ENCODE measurements at places on chromosomes 5 and 9.

- DNase-seq: no peak
These were observed 114.5 kb downstream of the GNA14 start for GRCh38 chr9:77533671-77534070.

- no peak for DNase-seq
These were observed 106.8 kb upstream of the PTGER4 start for GRCh38 chr5:40572937-40573336.

- DNase-seq: no peak
These were observed 41.1 kb downstream of the ZNF883 start for GRCh38 chr9:112970939-112971338.

DNA sequence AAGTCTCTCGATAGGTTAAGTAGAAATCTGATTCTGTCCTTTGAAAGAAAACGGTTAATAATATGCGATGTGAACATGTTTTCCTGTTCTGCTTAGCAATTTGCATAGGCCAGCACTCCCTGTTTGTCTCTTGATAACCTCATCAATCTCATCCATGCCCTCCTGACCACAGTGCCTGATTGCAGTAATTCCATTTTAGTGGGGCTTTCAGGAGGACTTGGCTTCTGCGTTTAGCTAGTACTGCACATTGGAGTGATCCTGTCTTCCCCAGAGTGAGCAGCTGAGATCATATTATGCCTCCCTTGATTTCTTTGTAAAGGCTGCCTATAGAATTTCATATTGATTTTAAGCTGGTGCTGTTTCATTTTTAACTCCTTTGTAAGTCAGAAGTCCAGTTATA lies 335.9 kb upstream of the ISL1 start:
- DNase-seq: no peak

DNA sequence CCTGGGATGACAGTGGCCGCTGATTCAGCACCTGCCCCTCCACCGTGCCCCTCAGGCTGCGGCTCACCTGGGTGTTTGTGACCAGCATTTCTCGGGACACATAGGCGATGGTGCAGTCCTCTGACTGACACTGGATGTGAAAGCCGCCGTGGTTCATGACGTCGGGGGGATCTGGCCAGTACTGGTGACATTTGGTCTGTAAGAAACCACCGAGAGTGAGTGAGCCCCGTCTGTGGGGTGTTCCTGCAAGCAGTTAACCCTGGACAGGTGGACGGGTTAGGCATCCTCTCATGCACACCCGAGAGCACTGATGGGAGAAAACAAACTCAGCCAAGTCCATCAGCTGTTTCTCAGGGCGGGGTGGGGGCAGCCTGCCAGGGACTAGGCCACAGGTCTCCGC lies 62.5 kb upstream of the EPB41L4B start:
- DNase-seq: no peak

DNA sequence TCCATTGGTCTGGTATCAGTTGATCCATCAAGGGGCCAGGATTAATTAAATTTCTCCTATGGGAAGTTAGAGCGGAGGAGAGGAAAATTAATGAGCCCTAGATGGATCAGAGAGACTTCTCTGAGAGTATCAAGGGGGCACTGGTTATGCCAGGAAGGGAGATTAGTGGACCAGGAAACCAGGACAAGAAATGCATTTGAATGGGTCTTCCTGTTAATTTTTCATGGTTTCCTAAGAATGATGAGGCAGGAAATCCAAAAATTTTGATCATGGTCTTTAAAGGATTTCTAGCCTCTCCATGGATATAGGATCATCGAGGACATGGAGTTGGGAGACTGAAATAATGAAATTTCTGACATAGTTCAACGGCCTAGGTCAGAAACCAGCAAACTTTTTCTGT lies 30.8 kb downstream of the FOXI1 start:
- no peak for DNase-seq

- no peak for DNase-seq
These were observed 966.5 kb upstream of the DMAC1 start for GRCh38 chr9:8766096-8766495.

- no peak for DNase-seq
These were observed 458.5 kb downstream of the TLR4 start for GRCh38 chr9:118162716-118163115.

GRCh38 chr5:82551192-82551591 lies 273.0 kb upstream of the RPS23 start:
- DNase-seq: no peak

- DNase-seq: no peak
These were observed 212.2 kb downstream of the CHSY3 start for GRCh38 chr5:130116462-130116861.

DNA sequence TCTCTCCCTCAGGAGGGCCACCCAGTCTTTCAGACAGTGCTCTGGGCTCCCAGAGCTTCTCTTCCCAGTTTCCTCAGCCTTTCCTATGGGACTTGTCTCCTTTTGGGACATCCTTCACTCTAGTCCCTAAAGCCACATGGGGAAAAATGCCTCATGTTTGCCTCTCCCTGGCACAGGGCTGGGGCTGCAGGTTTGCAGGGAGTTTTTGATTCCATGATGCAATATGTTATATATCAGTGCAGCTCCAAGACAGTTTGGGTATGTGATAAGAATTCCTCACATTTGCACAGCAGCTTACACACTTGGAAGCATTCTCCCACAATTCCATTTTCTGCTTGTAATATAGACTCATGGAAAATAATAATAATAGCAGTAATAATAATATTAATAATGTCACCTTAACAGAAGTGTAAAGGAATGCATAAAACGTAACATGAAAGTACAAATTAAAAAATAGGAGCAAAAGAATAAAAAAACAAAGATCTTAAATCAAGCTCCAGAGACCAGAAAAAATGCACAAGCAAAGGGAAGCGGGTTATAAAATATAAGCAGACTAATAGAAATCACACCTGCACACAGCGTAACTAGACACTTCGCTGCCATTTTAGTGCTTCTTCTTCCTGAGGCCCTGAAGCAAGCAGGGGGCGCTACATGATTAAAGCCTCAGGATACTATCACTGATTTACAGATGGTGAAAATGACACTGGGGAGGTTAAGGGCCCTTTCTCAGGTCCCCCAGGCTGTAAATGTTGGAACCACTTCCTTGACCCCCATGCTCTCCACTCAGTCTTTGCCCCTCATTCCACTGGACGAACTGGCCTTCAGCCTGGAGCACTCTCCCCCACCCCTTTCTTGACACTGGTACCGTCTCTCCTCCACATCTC lies 70.0 kb upstream of the IL17B start:
- no peak for DNase-seq

DNA sequence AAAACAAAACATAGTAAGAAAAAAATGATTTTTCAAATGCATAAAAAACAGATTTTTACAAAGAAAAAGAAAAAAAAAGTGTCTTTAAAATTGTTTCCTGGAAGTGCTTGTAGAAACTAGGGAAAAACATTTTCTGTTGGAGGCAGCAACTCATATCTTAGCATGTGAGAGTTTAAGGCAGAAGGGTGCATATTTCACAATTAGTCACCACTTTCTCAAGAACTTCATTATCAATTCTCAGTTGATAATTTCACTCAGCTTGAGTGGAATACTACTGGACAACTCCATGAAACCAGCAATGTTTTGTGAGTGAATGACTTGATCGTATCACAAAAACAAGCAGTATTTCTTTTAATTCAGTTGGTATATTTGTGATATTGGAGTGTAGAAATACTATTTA lies 508.3 kb upstream of the DAB2 start:
- no peak for DNase-seq

DNA sequence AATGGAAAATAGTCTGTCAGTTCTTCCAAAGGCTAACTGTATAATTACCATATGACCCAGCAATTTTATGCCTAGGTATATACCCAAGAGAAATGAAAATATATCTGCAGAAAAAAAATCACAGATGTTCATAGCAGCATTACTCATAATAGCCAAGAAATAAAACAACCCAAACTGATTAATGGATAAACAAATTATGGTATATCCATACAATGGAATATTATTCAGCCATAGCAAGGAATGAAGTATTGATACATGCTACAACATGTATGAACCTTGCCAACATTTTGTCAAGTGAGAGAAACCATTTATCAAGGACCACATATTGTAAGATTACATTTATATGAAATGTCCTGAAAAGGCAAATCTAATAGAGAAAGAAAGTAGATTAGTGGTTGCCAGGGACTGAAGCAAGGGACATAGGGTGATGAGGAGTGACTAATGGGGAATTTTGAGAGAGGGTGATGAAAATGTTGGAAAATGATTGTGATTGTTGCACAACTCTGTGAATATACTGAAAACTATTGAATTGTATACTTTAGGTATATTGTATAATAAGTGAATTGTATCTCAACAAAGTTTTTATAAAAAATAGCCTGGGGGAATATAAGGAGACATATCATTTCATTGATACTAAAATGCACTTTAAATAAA lies 114.4 kb downstream of the PBX3 start:
- DNase-seq: no peak

All from GM12864 (cell line).